Suprapubic skin (tissue), 4 donors: ENCODE measurements at places on chromosomes 5 and 9. TPM values are rescaled to one million over a fixed set of nuclear protein-coding genes. Genes with fewer than 3 reads are reported as not detected.

TLX3 gene
- not detected for total RNA-seq

PLAC8L1 gene
- total RNA-seq, result not detected

PAEP gene
- 5.6 TPM for total RNA-seq

GPR150 gene
- total RNA-seq, result 0.57 TPM

ADRA1B gene
- 0.47 TPM for total RNA-seq

SLC1A1 gene
- 1.0 TPM for total RNA-seq

HMMR gene
- 3.7 TPM for total RNA-seq

DNA sequence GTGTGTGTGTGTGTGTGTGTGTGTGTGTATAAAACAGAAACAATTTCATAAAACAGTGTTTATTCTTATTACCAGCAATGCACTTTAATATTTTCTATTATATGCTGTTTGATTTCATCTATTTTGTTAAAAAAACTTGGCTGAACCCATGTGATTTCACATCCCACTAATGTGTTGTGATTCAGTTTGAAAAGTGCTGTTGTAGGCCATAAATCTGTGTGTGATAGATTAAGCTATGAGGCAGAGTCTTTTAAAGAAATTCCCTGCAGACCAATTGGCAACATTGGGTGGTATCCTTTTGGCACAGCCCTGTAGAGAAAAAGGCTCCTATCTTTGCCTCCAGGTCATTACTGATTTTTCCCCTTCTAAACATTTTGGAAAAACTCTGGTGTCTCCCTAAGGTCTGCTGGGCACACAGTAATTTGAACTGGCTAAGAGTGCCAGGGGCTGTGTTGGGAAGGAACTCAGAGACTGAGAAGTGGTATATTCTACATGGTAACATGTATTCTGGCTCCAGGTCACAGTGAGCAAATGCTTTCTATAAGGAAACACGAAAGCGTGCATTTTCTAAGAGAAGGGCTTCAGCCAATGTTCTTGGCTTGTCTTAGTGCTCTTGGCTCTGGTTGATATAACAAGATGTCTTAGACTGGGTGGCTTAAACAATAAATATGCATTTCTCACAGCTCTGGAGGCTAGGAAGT, 4.5 kb downstream of the CAMK4 start:
- H3K27me3 ChIP-seq, result peaks cover 23% of the 10 kb centered on the region
- H3K4me1 ChIP-seq, result peaks cover 12% of the 10 kb centered on the region
- no peaks in the 10 kb centered on the region for H3K36me3 ChIP-seq
- DNase-seq, result no peak
- H3K27ac ChIP-seq, result no peak overlapping the region

GRCh38 chr5:56463944-56464571, 230.9 kb upstream of the ANKRD55 start:
- no peak overlapping the region for H3K27ac ChIP-seq
- no peaks in the 10 kb centered on the region for H3K36me3 ChIP-seq
- H3K27me3 ChIP-seq, result no peaks in the 10 kb centered on the region
- peaks cover 67% of the 10 kb centered on the region for H3K4me1 ChIP-seq

- peak; percentile 83 for DNase-seq
- H3K27me3 ChIP-seq, result no peaks in the 10 kb centered on the region
- peaks cover 28% of the 10 kb centered on the region for H3K4me1 ChIP-seq
- peak overlapping the region; percentile 87 for H3K27ac ChIP-seq
Measured at GRCh38 chr5:16492398-16493140, 27.0 kb upstream of the ZNF622 start.

DNA sequence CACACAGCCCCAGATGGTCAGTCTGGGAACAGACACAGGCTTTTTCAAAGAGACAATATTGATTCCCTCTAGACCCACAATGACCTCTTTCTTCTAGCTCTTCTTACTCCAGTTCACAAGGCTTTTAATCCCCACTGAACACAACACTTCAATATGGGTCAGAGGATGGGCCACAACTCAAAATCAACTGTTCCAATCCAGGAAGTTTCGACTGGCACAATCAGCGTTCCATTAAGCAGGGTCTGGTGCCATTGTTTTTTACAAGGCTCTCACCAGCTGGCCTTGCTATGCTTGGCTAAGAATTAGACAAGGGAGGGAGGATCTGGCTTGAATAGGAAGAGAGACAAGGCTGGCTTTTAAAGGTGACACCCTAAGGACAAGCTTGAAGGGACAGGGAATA, 199.4 kb upstream of the SLC24A2 start:
- H3K4me3 ChIP-seq, result no peak overlapping the region
- no peak for DNase-seq
- H3K27me3 ChIP-seq, result no peaks in the 10 kb centered on the region
- H3K27ac ChIP-seq, result no peak overlapping the region
- H3K36me3 ChIP-seq, result no peaks in the 10 kb centered on the region

- H3K4me1 ChIP-seq, result no peaks in the 10 kb centered on the region
- no peak overlapping the region for H3K27ac ChIP-seq
- no peaks in the 10 kb centered on the region for H3K27me3 ChIP-seq
Measured at GRCh38 chr5:116340799-116341198, 233.8 kb downstream of the SEMA6A start.

- no peak overlapping the region for H3K27ac ChIP-seq
- no peak overlapping the region for H3K4me3 ChIP-seq
- no peaks in the 10 kb centered on the region for H3K36me3 ChIP-seq
- peaks cover 32% of the 10 kb centered on the region for H3K4me1 ChIP-seq
- DNase-seq, result no peak
Measured at GRCh38 chr9:91034976-91035824, 233.6 kb downstream of the SYK start.

- no peak overlapping the region for H3K27ac ChIP-seq
- peaks cover 34% of the 10 kb centered on the region for H3K36me3 ChIP-seq
- H3K4me3 ChIP-seq, result no peak overlapping the region
- H3K4me1 ChIP-seq, result peaks cover 20% of the 10 kb centered on the region
- no peak for DNase-seq
Measured at GRCh38 chr9:91411096-91411771, 12.4 kb downstream of the NFIL3 start.

DNA sequence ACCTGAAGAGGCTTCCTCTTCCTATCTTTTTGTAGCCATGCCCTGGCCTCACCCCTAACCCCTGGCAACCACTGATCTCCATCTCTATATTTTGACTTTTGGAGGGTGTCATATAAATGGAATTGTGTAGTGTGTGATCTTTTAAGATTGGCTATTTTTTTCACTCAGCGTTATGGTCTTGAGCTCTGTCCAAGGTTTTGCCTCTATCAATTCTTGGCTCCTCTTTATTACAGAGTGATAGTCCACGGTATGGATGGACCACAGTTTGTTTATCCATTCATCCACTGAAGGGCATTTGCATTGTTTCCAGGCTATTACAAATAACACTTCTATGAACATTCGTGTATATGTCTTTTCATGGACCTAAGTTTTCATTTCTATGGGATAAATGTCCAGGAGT, 209.8 kb upstream of the IER5L start:
- peaks cover 10% of the 10 kb centered on the region for H3K4me1 ChIP-seq

GRCh38 chr9:108551030-108551841, 304.6 kb downstream of the ACTL7B start:
- H3K4me3 ChIP-seq, result no peak overlapping the region
- no peaks in the 10 kb centered on the region for H3K36me3 ChIP-seq
- peak overlapping the region; percentile 87 for H3K27ac ChIP-seq
- no peaks in the 10 kb centered on the region for H3K27me3 ChIP-seq
- peaks cover 57% of the 10 kb centered on the region for H3K4me1 ChIP-seq

- no peaks in the 10 kb centered on the region for H3K36me3 ChIP-seq
- H3K4me3 ChIP-seq, result no peak overlapping the region
- peak; percentile 44 for DNase-seq
- H3K27me3 ChIP-seq, result no peaks in the 10 kb centered on the region
Measured at GRCh38 chr9:125983681-125984080, 236.5 kb downstream of the PBX3 start.

DNA sequence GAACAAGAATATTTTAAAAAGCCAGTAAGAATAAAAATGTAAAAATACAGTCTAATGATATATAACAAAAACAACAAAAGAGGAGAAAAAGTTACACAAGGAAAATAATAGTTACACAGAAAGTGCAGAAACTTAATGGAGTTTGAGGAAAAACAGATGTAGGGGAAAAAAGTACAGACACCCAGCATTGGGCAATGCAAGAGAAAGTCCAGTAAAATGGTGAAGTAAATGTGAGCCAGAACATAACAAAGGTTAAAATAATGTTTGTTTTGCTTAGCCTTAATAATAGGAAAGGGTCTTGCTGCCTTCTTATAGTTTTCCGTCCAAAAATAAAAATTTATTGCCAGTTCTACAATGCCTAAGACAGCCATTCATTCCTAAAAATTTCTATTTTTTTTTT, 364.2 kb downstream of the NNT start:
- H3K27ac ChIP-seq, result no peak overlapping the region
- DNase-seq, result no peak
- H3K4me3 ChIP-seq, result no peak overlapping the region

- H3K36me3 ChIP-seq, result no peaks in the 10 kb centered on the region
- H3K4me3 ChIP-seq, result no peak overlapping the region
- no peaks in the 10 kb centered on the region for H3K27me3 ChIP-seq
- no peak overlapping the region for H3K27ac ChIP-seq
- H3K4me1 ChIP-seq, result no peaks in the 10 kb centered on the region
Measured at GRCh38 chr9:120345379-120345778, 234.6 kb downstream of the CDK5RAP2 start.

- H3K36me3 ChIP-seq, result no peaks in the 10 kb centered on the region
- no peak overlapping the region for H3K4me3 ChIP-seq
- DNase-seq, result no peak
- H3K27ac ChIP-seq, result no peak overlapping the region
- H3K27me3 ChIP-seq, result no peaks in the 10 kb centered on the region
Measured at GRCh38 chr5:75463726-75464125, 47.7 kb downstream of the CERT1 start.

DNA sequence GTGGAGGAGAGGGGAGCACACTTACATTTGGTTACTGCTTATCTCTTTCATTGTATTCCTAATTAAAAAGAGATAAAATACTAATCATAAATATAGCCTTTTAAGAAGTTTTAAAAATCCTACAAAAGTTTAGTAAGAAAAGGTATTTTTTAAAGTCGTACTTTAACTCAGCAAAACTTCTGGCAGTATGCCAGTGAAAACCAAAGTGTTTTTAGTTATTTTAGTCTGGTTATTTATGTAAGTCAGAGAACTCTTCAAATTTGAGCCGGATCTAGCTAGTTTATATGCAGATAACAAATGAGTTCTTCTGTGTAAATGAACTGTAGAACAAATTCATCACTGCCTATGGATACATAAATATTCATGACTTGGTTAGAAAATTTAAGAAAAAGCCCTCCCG, 36.5 kb upstream of the ANKDD1B start:
- peaks cover 23% of the 10 kb centered on the region for H3K36me3 ChIP-seq
- no peak for DNase-seq
- peaks cover 8% of the 10 kb centered on the region for H3K4me1 ChIP-seq

DNA sequence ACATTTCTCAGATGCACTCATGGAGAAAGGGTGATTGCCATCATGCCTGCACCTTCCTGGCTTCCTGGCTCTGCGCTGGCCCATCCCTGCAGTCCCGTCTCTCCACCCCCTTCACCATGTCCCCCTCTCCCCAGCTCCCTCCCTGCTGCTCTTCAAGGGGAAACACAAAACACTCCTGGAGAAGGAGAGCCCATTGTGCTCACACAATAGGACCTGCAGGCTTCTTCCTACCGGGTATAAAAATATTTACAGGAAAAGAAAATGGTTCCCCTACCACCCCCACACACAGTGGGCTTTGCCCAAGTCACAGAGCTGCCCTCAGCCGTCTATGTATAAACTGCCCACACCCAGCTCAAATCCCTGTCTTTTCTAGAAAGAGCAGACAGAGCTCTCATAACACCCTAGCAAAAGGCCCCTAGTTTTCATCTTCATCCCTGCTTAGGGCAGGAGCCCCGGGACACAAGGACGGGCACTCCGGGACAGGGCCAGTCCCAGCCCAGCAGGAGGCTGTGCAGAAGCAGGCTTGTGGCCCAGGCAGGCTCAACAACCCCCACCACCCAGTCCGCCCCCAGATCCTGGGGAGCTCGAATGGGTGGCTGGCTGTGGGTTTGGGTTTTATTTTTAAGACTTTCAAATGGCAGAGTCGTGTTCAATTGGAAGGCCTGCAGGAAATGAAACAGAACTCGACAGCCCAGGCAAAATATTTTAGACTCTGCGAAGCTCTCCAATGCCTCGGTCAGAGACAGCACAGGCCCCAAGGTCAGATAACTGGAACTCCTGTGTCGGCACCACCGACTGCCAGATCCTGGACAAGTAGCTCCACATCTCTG, 77.3 kb downstream of the LRSAM1 start:
- H3K4me1 ChIP-seq, result no peaks in the 10 kb centered on the region
- H3K27me3 ChIP-seq, result no peaks in the 10 kb centered on the region
- peaks cover 61% of the 10 kb centered on the region for H3K36me3 ChIP-seq
- no peak for DNase-seq
- no peak overlapping the region for H3K4me3 ChIP-seq
- H3K27ac ChIP-seq, result peak overlapping the region; percentile 40

- H3K4me3 ChIP-seq, result no peak overlapping the region
- H3K36me3 ChIP-seq, result no peaks in the 10 kb centered on the region
- H3K27me3 ChIP-seq, result no peaks in the 10 kb centered on the region
- DNase-seq, result no peak
Measured at GRCh38 chr5:96922499-96923244, 13.2 kb upstream of the LNPEP start.

GRCh38 chr9:108052431-108053080, 563.0 kb upstream of the KLF4 start:
- H3K4me1 ChIP-seq, result peaks cover 62% of the 10 kb centered on the region
- DNase-seq, result no peak
- no peaks in the 10 kb centered on the region for H3K27me3 ChIP-seq
- H3K27ac ChIP-seq, result peak overlapping the region; percentile 72

DNA sequence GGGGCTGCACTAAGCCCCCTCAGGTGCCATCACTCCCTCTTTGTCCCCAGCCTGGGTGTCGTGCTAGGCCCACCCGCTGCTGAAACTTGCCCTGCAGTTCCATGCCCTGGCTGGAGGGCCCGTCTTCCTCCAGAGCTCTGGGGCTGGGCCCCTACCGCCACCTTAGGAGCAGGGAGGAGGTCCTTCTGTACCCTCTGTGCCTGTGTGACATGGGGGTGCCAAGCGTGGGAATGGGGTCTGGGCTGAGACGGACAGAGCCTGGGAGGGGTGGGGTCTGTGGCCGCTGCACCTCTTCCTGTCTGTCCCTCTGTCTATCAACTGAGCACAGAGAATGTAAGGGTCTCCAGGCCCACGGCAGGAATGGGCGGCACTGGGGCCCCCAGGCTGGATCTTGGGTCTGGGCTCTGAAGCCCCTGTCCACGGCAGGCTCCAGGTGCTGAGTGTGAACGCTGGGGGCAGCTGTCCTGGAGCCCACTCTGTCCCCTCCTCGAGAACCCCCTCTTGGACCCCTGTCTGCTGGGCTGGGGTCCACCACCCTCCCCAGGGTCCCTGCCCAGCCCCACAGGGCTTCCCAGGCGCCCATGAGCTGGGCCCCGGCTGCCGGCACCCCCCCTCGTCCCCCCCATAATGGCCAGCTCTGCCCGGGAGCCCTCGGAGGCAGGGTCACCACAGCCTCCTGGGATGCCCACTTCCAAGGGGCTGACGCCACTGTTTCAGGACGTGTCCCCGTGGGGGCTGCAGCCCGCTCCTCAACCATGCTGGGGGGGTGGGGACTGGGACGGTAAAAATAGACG, 15.8 kb upstream of the NRARP start:
- H3K27ac ChIP-seq, result no peak overlapping the region
- no peak for DNase-seq
- peaks cover 32% of the 10 kb centered on the region for H3K27me3 ChIP-seq
- peaks cover 54% of the 10 kb centered on the region for H3K4me1 ChIP-seq
- H3K36me3 ChIP-seq, result no peaks in the 10 kb centered on the region
